ENCODE measurements at places on chromosomes 5 and 9.

GRCh38 chr5:176618783-176619182 lies 8.8 kb upstream of the GPRIN1 start:
- DNase-seq: no peak

DNA sequence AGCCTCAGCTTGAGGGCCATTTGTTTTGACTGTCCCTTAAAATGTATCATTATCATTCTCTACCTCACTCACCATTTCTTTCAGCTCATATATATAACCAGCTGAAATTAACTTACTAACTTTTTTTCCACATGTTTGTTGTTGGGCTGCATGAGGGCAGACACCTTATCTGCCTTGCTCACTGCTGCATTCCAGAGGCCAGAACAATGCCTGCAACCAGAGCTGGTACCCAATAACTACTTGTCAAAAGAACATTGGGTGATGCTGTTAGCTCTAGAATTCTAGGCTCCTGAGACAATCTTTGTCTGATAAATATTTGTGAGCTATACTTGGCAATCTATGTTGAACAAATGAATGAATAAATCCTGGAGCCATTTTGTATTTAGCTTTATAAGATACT lies 68.3 kb downstream of the HTR4 start:
- no peak for DNase-seq

DNA sequence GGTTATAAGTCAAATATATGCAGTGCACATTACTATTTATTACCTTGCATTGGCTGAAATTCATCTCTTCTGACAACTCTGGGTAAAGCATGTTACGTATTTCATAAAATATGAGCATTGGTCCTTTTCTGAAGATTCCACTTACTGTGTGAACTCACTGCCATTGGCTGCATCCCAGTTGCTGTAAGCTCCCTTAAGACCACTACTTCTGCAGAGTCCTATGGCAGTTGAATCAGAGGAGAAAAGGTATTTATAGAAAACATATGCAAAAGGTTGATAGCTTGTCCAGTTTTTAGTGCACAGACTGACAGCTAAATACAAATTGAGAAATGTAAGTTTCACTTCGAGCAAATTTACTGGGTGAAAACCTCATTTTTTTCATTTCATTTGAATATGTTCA lies 394.6 kb upstream of the ARRDC3 start:
- DNase-seq: no peak

GRCh38 chr5:54093081-54093492 lies 217.3 kb downstream of the ARL15 start:
- no peak for DNase-seq

GRCh38 chr5:67301285-67301903 lies 104.8 kb upstream of the CD180 start:
- DNase-seq: no peak

GRCh38 chr5:19264821-19265220 lies 723.2 kb downstream of the CDH18 start:
- DNase-seq: no peak

DNA sequence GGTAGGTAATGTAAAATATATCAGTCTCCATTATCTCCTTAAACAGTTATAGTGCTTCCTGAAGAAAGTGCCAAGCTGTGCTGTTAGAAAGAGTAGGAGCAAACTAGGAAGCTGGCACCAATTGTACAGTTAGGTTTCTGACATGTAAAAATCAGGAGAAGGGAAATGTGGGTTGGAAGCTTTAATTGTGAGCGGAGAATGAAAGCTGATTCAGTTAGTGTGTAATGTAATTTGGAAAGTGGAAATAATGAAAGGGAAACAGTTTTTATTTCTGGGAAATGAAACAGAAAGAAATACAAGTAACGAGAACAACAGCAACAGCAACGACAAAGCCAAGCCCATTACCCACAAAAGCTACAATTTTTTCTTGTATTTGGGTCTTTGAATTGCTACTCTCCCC lies 48.8 kb upstream of the JAK2 start:
- peak; percentile 35 for DNase-seq

DNA sequence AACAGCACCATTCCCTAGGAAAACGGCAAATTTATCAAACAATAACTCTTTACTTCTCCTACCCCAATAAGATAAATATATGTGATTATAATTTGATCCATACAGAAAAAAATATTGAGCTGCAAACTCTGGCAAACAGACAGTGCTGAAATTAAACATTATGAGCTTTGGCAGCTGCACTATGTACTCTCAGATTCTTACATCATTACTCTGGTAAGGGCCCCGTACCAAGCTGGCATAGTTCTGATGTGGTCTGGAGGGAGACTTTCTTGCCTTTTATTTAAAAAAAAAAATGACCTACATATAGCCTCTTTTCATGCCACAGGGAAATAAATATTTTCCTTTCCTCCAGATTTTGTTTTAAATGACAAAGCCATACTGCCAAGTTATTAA lies 95.0 kb downstream of the NR6A1 start:
- DNase-seq: no peak

DNA sequence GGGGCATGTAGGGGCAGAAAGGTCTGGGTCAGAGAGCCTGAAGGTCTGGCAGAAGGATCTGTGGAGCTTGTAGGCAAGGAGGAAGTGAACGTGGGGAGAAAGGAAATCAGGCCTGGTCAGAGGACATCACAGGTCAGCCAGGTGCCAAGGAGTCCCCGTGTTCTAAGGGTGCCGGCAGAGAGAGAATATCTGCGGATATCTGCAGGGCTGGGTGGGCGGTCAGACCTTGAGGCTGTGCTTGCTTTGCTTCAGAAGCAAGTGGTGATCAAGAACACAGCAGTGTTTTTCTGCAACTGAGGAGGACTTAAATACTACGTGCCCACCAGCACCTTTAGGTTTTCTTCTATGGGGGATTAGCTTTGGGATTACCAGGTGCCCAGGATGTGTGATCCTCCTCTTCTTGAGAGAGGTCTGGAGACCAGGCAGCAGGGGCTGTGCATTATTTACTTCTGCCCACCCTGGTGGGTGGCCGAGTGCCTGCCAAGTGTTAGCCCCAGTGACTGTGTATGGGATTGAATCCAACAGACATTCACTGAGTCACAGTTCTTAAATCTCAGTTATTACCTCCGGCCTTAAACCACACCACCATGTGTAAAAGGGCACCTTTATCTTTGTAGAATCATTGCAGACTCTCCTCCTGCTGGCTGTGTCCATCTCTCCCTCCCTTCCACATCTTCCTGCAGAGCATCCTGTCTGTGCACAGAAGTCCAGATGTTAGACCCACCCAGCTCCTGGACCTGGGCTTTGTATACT lies 12.5 kb upstream of the SHB start:
- DNase-seq: no peak

DNA sequence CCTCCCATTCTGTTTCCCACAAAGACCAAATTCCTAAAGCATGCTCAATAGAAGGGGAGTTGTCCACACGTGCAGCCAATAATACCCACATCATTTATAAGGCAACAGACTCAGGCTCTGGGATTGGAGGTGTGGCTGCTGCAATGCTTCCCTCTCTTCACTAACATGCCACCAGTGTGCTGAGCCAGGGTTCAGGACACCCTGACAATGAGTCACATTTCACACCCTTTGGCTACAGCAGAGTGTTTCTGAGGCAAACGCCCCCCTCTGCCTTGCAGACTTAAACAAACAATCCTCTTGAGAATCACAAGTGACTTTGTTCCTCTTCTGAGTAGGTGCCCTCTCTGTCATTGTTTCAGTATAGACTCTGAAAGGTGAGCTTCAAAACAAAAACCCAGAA lies 189.3 kb upstream of the TLE4 start:
- no peak for DNase-seq

DNA sequence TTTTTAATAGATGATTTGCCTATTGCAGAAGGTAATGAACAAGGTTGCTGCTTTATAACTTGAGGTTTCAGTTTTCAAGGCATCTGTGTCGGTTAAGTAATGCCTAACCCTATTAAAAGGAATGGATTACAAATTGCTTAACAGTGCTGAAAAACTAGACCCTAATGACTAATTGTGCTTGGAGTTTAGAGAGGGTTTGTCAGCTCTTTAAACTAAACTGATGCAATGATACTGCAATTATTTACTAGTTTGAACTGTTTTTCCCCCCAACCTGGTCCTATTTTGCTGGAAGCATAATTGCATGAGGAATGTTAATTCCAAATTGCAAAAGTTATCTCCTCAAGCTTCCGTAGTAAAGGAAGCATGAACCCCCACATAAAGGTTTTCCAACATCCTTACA lies 39.3 kb upstream of the TLX3 start:
- no peak for DNase-seq

DNA sequence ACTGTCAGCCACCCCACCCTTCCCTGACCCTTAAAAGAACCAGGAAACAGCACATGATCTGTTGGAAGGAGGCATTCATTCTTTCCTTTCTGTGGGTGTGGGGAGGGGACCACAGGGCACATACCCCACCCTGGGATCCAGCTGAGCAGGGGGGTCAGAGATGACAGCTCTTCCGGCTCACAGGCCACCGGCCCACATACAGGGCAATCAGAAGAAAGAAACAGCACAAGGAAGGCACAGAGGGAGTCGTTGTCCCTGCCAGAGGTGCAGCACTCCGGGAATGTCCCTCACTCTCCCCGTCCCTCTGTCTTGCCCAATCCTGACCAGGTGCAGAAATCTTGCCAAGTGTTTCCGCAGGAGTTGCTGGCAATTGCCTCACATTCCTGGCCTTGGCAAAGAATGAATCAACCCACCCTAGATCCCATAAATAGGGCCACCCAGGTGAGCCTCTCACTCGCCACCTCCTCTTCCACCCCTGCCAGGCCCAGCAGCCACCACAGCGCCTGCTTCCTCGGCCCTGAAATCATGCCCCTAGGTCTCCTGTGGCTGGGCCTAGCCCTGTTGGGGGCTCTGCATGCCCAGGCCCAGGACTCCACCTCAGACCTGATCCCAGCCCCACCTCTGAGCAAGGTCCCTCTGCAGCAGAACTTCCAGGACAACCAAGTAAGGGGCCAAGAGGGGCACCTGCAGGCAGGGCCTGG lies at the start of gene LCN2:
LCN2 (plus strand) TSS at position 453 of the 701 bp plus-strand sequence; CDS start at position 526, 73 bp downstream.
- DNase-seq: no peak

Data from GM10248 (cell line).